T-helper 2 cell (primary cell): ENCODE measurements at places on chromosomes 6 and 20.

DNA sequence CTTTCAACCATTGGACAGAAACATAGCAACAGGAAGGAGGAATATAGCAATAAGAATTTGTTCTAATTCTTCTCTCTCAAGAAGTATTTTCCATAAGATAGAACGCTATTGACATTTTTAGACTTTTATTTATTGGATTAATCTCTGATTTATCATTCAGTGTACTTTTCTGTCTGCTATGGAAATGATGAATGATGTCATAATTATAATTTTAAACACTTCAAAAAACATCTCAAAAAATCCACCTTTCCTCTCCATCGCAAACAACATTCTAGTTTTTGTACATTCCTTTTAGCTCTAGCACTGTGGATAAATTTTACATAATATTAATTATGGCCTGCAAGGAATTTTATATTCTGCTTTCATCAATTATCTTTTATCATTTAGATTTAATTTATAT is 643.2 kb downstream of the DHX35 start:
- DNase-seq: no peak

DNA sequence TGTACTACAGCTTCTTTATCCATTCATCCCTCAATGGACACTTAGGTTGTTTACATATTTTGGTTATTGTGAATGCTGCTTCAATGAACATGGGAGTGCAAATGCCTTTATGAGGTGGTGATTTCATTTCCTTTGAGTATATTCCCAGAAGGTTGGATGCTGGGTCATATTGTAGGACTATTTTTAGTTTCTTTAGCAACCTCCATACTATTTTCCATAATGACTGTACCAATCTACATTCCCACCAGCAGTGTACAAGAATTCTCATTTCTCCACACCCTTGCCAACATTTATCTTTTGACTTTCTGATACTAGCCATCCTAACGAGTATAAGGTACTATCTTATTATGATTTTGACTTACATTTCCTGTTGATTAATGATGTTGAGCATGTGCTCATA is 269.0 kb downstream of the C6orf118 start:
- no peak for DNase-seq

GRCh38 chr20:59770851-59771250 is 162.6 kb downstream of the SYCP2 start:
- no peak for DNase-seq

DNA sequence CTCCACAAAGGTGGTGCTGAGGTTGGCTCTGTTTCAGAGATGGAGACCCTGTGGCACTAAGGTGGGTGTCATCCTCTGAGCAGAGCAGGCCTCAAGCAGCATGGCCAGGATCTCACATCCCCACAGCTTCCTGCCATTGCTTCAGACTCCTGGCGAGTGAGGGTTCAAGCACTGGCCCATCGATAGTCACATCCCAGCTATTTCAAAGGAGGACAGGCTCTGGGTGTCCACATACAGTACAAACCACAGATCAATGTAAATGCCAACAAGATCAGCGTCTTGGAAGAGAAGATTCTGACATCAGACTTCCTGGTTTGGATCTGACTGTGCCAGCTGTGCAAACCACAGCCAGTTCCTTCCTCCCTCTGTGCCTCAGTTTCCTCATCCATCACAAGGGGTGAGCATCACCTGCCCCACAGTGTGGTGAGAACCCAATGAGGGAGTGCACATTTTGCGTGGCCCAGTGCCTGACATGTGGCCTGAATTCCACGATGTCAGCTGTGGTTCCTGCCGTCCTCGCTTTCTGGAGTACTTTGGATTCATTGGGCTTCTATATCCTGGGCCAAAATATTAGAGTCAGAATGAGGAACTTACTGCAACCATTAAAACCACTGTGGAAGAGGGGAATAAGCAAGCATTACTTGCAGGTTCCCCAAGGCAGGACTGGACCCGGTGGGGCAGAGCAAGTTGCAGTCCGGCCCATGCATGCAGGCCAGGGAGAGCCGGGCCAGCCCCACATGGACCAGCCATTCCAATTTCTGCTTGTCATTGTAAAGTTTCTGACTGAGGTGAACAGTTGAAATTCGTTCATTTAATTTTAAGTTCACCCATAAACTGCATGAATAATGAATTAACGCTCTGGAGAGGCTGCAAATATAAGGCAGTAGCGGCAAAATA is 236.0 kb downstream of the TTLL2 start:
- no peak for DNase-seq

DNA sequence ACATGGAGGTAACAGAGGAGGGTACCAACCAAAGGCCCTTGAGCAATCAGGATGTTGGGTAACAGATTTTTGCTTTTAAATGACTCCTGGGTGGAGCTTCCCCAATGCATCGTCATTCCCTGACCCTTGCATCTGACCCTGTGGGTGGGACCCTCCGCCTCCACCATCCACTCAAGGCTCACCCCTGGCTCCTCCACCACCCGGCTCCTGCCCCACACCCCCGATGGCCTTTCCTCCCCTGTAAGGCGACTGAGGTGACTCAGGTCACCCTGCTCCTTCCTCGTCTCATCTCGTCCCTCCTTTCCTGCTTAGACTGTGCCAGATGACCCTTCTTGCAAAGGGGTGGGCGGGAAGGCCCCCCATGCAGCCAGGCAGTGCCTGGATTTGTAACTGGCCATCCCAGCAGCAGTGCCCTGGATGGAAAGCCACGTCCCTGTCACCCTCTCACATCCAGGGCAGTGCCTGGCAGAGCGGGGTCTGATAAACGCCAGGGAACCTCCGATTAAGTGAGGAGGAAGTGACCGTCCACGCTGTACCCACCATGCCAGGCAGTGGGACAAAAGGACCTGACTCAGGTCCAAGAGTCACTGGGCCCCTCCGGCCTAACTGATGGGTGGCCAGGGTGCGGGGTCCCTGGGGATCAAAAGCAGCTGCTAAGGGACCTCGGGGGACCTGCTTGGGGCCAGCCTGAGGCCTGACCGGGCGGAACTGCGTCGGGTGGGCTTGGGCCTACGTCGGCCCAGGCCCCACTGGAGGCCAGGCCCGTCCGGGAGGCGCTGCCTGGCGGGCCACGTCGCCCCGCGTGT is 624 bp upstream of the NPEPL1 start:
- DNase-seq: peak; percentile 7

- DNase-seq: no peak
Observed at GRCh38 chr6:63307581-63308246, 12.1 kb downstream of the LGSN start.

DNA sequence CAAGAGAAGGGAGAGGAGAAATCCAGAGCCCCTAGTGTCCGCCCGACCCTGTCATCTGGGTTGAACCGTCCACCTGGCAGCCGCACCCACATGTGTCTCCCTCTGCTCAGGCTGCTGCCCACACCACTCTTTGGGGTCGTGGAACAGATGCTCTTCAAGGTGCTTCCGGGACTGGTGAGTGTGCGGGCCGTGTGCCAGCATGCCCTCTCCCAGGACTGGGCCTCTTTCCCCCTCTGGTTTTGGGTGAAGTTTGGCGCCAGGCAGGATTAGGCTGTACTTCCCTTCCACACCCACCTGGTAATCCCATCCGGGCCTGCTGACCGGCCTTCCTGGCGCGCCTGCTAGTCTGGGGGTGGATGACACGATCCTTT is 7.9 kb downstream of the BPIFB3 start:
- DNase-seq: no peak

- DNase-seq: no peak
Observed at GRCh38 chr20:55977690-55978459, 27.4 kb downstream of the CBLN4 start.

DNA sequence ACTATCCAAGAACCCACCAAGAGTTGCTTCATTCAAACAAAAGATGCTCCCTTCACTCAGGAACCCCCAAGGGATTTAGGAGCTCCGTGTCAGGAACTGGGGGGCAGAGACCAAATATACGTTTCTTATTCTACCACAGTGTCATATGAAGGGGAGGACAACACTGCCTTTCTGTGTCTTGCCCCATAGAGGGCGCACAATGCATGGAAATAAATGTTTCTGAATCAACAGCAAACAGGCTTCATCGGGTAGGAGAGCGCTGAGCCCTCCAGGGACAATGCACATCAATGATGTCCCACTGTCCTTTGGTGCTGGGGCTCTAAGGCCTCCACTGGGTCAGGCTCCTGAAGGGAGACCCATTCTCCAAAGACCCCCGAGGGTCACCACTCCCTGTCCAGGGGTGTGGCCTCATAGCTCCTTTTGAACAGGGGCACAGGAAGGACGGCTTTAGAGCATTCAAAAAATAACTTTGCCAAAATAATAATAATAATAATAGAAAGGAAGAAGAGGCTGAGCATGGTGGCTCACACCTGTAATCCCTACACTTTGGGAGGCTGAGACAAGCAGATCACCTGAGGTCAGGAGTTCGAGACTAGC is 31.1 kb downstream of the PLG start:
- DNase-seq: no peak

DNA sequence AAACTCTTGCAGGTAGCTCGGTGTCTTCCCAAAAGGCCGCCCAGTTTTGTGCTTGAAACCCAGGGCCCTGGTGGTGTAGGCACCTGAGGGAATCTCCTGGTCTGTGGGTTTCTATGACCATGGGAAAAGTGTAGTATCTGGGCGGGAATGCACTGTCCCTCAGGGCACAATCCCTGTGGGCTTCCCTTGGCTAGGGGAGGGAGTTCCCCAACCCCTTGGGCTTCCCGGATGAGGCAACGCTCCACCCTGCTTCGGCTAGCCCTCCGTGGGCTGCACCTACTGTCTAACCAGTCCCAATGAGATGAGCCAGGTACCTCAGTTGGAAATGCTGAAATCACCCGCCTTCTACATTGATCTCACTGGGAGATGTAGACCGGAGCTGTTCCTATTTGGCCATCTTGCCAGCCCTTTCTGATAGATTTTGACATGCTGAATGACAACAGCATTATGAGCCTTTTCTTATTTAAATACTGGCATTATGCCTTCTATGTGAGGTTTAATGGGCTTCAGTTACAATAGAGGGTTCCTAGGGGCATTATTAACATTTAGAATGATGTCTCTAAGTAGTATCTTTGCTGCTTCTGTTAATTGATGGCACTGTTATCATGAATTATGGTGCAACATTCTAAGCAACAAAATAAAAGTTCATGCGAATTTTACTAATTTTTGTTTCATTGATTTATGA is 133.7 kb upstream of the FLRT3 start:
- DNase-seq: no peak

DNA sequence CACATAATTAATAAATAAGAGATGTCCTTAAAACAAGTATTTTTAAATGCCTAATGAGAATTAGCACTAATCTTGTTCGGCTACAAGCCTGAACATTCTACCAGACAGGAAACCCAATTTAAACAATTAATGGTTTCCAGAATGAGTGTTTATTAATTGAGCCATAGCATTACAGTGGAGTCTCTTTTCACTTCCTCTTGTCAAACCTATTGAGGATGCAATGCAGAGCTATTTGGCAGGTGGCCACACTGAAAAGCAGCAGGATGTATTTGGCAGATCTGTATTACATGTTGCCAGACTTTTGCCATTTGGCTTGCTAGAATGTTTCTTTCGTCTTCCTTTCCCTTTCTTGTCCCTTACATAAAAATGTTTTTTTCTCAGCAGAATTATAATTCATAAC is 475.2 kb upstream of the MARCKS start:
- DNase-seq: no peak

- DNase-seq: no peak
Observed at GRCh38 chr6:167268683-167269280, 22.3 kb upstream of the UNC93A start.

DNA sequence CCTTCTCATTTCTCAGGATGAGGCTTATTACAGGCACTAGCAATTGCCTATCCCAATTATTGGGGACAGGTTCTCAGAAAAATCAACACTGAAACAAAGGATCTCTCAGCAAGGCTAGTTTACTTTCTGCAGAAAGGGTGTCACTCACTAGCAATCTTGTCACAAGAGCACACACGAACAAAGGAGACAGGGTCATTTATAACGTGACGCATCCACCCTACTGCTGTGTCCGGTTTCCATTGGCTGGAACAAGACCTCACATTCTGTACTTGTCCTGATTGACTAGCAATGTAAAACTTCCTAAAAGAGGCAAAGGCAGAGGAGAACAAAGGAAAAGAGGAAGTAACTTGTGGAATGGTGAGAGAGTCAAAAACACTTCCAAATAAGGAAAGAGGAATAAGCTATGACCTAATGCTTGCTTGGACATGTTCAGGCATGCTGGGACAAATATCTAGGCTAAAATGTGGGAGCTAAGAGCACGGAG is 160.2 kb upstream of the STXBP5 start:
- no peak for DNase-seq

DNA sequence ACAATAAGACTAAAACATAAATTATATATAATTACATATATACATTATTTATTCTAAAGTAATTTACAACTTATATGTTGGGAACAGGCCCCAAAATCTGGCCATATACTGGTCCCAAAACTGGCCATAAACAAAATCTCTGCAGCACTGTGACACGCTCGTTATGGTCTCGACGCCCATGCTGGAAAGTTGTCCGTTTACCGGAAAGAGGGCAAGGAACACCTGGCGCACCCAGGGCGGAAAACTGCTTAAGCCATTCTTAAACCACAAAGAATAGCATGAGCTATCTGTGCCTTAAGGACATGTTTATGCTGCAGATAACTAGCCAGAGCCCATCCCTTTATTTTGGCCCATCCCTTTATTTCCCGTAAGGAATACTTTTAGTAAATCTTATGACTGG is 164.9 kb downstream of the CENPW start:
- DNase-seq: no peak

- no peak for DNase-seq
Observed at GRCh38 chr20:16395366-16395765, 177.9 kb downstream of the KIF16B start.

GRCh38 chr6:93391965-93392364 is 27.4 kb downstream of the EPHA7 start:
- DNase-seq: no peak

DNA sequence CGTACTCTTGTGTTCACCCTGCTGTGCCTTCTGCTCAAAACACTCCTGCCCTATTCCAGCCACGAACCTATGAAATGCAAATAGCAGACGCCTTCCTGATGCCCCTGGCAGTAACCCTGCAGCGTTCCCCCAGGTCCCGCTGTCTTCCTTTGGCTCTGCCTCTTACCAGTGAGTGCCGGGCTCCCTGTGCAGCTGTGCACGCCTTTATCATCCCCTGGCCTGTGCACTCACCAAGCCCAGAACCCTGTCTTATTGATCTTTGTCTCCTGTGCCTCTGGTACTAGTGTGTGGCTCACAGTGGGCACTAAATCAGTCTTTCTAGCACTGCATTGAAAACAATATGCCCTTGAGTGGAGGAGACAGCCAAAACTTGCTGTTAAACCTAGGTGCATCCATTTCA is 19.7 kb downstream of the ZDHHC14 start:
- DNase-seq: no peak

- no peak for DNase-seq
Observed at GRCh38 chr20:34850969-34851368, 21.7 kb downstream of the GGT7 start.

DNA sequence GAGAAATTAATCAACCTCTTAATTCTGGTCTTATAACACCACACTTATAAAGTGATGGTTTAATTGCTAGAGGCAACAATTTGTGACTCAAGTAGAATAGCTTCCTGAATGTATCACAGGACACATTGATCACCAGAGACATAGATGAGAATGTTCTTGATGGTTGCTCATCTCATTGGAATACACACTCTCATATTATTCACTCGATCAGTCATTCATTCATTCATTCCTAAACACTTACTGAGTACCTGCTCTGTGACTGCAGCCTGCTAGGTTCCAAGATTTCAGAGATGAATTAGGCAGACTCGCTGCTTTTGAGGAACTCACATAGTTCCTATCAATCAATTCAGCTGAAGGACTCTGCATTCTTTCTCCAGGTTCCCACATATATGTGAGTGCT is 365.1 kb upstream of the SOX4 start:
- no peak for DNase-seq
